Activated CD8-positive, alpha-beta memory T cell treated with anti-CD3 and anti-CD28 coated beads for 1 hour (primary cell): ENCODE measurements at places on chromosomes 11 and 22.
A peak's percentile ranks its signal among the peaks of the same experiment; 100 is the strongest.

DNA sequence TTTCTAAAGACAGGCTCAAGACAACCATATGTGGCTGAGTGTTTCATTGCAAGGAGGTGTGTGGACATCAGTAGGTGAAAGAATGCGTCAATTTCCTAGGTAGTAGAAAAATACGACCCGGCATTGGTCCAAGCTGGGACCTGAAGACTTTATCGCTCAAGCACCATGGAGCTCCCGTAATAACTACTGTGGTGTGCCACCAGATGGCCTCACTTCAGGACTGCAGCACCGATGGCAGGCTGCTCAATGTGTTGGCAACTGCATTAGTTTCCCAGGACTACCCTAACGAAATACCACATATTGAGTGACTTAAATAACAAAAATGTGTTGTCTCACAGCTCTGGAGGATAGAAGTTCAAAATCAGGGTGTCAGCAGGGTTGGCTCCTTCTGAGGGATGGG, 72.4 kb upstream of the FAT3 start:
- no peak for DNase-seq

GRCh38 chr11:32231909-32232493, 141.1 kb downstream of the RCN1 start:
- DNase-seq, result no peak

DNA sequence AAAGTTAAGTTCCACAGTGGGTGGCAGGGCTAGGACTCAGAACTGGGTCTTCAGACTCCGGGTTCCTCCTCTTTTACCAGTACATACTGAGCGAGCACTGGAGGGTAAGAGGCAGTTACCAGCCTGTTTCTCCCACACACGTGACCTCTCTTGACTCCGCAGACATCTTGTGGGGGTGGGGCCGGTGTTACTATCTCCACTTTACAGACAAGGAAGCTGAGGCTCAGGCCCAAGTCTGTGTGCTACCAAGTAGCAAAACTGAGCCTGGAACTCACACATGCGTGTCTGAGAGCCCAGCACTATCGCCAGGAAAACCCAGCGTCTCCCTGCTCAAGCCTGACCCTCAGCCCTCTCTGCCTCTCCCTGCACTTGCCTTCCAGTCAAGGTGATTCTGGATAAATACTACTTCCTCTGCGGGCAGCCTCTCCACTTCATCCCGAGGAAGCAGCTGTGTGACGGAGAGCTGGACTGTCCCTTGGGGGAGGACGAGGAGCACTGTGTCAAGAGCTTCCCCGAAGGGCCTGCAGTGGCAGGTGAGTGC, 16.0 kb upstream of the SMIM35 start:
- DNase-seq, result no peak

GRCh38 chr11:130772266-130773227, 143.7 kb downstream of the SNX19 start:
- no peak for DNase-seq

GRCh38 chr11:130215531-130216220, 56.1 kb downstream of the ST14 start:
- no peak for DNase-seq

GRCh38 chr11:114036147-114036811, 23.2 kb upstream of the ZBTB16 start:
- DNase-seq, result no peak

- no peak for DNase-seq
Measured at GRCh38 chr11:112345706-112346105, 85.0 kb upstream of the PLET1 start.

DNA sequence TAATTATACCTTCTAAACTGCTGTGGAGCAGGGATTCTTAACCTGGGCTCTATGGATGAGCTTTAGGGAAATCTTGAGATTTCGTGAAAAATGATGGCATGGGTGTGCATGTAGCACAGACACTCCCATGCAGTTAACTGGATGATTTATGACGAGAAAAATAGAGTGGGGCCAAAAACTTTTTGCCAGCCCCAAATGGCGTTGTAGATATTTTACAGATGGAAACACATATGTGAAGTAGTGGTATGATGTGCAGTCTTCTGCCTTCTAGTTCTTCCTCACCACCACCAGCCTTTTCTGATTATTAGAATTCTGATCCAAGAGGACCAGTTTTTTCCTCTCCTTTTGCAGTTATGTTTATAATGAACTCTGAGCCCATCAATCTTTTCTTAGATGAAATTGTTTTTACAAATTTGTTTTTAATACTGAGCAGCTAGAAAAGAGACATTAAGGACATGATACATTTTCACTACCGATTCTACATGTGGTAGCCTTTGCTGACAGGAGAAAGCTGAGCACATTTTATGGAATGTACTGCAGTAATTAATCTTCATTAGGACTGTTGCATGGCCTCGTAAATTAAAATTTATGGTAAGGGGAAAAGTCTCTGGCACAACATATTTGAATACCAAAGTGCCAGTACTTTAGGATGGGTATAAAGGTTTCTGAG, 261.4 kb downstream of the DDX10 start:
- DNase-seq, result no peak

DNA sequence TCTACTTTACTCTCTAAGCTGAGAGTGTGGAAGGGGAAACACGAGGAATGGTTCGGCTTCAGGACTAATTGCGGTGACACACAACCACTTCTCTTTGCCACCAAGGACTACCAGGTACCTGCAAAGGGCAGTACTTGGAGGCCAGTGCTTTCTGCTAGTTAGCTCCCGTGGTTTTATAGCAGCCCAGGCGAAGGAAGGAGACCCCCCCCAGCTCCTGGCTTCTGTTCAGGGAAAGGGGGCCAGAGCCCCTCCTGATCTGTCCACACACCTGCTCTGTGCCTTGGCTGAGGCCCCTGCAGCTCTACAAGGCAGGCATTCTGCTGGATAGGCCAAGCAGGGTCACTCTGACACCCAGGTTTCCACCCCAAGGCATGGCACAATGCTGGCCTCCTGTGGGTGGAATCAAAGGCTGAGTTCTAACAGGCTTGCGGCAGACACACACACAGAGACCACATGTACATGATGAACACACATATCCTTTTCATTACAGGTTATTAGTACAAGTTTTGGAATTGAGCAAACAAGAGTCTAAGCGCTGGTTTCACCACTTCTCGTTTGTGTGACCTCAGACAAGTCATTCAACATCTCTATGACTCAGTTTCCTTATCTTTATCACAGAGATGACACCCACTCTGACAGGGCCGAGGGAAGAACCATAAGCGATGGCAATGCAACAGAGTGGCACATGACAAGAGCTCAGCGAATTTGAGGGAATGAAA, 7.5 kb downstream of the SERPIND1 start:
- no peak for DNase-seq

DNA sequence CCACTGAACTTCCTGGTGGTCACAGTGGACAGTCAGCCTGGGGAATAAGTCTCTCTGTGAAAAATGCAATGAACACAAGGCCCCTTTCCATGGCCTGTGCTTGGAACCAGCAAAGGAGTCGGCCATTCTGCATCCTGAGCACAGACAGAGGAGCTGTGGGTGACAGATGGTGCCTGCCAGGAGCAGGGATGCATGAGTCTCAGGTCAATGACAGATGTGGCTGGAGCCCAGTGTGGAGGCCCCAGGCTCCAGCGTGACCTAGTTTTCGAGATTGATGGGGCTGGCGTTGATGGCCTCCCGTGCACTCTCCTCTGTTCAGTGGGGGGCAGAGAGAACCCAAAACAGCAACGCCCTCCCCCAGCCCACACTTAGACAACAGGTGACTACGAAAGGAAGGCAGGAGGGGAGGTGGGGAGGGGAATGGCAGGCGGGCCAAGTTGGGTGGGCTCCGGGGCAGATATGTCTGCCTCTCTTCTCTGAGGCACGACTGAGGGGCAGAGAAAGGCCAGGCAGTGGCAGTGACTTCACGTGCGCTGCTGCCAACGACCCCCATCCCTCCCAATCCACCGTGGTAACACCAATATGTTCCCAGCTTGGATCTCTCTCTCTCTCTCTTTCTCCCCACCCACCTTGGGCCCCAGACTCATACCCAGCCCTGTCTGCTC, 34.4 kb upstream of the CD5 start:
- DNase-seq, result no peak

GRCh38 chr11:110076371-110076965, 16.7 kb upstream of the ZC3H12C start:
- DNase-seq, result no peak

- no peak for DNase-seq
Measured at GRCh38 chr11:22930816-22931594, 70.7 kb upstream of the CCDC179 start.

DNA sequence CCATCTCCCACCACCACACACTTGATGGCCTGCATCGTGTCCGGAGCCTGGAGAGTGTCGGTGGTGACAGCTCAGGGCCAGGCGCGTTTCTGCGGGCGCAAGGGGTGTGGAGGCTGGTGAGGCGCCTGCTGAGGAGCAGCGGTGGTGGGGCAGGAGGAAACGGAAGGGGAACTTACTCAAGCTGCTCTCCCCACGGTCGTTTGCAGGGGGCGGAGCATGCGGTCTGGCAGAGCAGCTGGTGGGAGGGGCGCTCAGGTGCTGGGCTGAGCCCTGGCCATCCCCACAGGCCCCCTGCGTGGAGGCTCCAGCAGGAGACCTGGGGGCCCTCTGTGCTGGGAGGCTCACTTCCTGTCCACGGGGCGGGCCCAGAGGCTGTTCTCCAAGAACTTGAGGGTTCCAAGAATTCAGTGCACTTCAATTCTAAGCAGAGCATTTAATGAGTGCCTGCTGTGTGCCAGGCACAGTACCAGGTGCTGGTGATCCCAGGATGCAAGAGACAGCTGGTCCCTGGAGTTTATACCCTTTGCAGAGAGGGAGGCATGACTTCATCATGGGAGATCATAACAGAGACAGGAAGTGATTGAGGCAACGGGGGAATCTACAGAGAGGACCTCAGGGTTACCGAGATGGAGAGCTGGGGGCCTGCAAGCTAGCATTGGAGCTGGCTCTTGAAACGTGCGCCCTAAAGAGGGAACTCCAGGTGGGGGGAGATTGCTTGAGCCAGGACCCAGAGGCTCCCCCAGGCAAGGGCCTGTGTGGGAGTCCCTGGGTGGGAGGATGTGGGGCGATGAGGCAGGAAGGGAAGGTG, at the start of gene RAC2:
RAC2 (minus strand) TSS at position 156 of the 808 bp plus-strand sequence; CDS start at position 35, 121 bp downstream.
- DNase-seq, result peak; percentile 80

- no peak for DNase-seq
Measured at GRCh38 chr11:74730571-74731260, 510 bp downstream of the CHRDL2 start.

DNA sequence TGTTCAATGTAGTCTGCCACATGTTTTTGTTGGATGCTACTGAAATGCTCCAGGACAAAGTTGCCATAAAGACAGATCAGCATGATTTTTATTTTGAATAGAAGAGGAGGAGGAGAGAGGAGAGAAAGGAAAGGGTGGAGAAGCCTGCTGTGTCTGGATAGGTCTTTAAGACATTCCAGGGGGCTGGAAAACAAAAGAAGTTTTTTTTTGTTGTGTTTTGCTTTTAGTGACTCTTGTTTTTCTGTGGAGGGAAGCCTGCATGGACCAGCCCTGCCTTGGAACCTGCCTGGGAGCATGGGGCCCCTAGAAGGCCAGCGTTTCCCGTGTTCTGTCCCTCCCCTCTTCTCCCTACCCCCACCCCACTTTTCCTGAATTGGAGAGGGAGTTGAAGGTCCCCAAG, 2.3 kb downstream of the TSPAN18 start:
- DNase-seq, result no peak

GRCh38 chr22:49561976-49562375, 265.7 kb downstream of the BRD1 start:
- DNase-seq, result no peak

DNA sequence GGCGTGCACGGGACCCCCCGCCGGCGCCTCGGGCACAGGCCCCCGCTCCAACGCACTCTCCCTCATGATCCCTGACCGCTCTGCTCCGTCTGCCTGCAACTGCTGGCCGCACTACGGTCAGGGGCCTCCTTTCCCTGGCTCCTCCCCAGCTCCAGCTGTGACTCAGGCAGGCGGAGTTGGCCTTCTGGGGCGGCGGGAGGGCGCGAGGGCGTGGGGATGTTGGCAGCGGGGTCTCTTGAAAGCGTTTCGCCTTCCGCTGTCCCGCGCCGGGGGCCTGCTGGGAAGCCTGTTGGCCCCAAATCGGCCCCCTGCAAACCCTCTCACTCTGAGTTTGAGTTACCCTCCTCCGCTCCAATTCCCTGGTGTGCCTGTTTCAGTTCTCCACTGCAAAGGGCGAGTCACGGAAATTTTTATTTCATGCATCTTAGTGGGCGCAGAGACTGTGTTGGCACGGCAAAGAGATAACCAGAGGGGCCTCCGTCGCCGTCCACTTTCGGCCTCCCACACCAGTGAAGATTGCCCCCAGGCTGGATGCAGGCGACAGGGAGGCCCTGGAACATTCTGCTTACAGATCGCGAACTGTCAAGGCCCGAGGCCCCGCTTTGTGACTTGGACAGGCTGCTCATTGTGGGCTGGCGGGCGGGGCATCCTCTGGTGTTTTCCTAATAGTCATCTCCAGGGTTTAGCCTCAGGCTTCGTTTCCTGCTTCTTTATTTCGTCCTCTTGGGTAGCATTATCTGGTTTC, at the start of gene CAVIN3:
CAVIN3 (minus strand) TSS at position 91 of the 745 bp plus-strand sequence; CDS start at position 66, 25 bp downstream.
- no peak for DNase-seq

DNA sequence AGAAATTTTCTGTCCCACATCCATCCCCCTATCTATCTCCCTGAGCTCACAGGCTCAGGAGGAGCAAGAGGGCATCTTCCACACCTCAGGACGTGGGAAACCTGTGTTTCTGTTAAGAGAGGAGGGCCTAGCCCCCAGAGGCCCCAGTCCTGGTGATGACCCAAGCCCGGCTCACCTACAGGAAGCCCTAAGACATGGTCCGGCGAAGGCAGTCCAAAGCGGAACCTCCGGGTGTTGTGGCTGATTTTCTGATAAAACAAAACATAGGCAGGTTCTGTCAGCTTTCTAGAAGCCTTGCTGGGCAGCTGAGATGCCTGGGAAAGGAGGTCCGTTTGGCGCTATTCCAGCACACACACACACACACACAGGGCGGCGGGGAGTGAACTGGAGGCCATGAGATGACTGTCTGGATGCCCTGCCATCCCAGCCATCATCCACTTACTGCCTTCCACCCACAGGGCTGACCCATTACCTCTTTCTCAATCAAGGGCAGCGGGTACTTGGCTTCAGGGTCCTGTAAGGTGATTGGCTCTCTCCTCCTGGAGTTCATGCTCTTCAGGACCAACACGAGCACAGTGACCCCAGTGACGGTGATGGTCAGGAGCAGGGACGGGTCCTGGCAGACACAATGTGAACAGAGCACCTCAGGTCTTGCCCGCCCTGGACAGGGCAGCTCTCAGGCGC, 882 bp downstream of the CYB5R2 start:
- DNase-seq, result no peak

DNA sequence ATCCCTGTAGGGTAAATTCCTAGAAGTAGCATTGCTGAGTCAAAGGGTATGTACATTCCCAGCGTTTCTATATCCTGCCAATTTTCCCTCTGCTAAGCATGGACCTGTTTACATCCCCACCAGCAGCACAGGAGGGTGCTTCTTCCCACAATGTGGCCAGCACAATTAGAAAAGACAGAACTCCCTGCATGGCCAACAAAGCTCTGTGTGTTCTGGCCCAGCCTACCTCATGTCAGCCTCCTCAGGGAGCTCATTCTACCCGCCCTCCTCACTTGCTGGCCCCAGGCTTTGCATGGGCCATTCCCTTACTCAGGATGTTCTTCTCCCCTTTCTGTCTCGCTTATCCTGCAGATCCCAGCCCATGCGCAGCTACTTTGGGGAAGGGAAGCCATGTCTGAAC, 186.1 kb downstream of the DSCAML1 start:
- no peak for DNase-seq
